Muscle of back (tissue), 13 donors: ENCODE measurements at places on chromosomes 7 and 10. TPM values are rescaled to one million over a fixed set of nuclear protein-coding genes. Genes with fewer than 3 reads are reported as not detected.
A peak's percentile ranks its signal among the peaks of the same experiment; 100 is the strongest.

The BTBD16 gene
- 0.38 TPM for polyA plus RNA-seq

DNA sequence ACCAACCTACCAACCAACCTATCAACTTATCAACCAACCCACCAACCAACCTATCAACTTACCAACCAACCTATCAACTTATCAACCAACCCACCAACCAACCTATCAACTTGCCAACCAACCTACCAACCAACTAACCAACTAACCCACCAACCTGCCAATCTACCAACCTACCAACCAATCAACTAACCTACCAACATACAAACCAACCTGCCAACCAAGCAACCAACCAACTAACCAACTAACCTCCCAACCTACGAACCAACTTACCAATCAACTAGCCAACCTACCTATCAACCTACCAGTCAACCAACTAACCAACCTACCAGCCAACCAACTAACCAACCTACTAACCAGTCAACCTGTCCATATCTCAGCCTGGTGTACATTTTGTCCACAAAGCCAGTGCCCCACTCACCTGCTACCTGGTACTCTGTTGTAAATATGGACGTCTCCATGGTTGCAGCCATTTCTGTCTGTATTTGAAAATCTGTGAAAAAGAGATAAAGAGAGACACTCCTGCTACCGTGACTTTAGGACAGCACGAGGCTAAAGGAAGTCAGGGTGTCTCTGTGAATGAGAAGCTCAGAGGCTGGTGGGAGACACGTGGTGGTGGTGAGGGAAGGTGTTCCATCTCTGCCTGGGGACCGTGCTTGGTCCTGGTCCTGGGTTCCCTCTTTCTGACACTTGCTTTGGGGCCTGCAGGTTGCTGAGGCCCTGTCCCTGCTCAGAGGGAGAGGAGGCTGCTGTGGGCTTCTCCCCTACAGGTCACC lies 41.9 kb upstream of the IL15RA start:
- DNase-seq: no peak

DNA sequence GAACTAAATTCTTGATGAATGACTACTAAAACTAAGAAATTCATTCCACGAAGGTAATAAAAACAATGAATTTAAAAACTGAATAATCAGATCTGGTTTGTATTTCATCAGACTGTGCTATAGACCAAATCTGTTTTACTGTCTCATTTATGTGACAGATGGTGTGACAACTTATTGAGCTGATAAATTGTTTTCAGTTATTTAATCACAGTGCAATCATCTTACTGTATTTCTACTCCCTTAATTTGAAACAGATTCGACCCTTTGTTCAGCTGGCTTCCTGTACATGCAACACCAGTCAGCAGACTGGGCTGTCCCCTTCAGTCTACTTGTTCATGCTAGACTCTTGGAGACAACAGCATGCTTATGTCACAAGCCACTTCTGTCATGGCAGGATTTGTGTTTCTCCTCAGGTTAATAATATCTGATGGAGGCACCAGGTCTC lies 150.9 kb downstream of the MBL2 start:
- peak; percentile 43 for DNase-seq

GRCh38 chr10:5283305-5284158 lies 81.2 kb upstream of the UCN3 start:
- DNase-seq: peak; percentile 61

DNA sequence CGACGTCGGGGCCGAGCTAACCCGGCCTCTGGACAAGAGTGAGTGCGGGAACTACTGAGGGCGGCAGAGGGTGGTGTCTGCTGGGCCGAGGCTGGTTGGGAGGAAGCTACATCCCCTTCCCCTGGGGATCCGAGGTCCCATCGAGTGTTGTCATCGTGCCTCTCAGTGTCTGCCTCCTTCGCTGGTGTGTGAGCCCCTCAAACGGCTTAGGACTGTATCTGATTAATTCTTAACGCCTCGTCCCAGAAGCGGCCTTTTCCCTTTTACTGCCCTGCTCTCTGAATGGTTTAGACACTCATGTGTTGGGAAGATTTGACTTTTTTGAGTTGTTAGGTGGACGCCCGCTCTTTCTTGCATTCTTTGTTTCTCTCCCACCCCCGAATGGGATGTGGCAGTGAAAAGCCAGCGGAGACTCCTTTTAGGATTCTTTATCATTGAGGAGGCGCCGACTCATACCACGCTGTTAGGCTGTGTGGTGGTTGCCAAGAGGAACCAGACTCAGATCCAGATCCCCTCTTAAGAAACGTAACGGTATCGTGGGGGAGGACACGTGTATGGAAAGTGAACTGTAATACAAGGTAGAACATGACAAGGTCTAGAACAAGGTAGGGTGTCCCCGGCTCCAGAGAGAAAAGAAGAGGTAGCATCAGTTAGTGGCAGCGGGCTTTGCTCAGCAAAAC lies 631 bp downstream of the SUPV3L1 start:
- DNase-seq: peak; percentile 0

- no peak for DNase-seq
Observed at GRCh38 chr10:131431533-131431932, 120.0 kb upstream of the TCERG1L start.

DNA sequence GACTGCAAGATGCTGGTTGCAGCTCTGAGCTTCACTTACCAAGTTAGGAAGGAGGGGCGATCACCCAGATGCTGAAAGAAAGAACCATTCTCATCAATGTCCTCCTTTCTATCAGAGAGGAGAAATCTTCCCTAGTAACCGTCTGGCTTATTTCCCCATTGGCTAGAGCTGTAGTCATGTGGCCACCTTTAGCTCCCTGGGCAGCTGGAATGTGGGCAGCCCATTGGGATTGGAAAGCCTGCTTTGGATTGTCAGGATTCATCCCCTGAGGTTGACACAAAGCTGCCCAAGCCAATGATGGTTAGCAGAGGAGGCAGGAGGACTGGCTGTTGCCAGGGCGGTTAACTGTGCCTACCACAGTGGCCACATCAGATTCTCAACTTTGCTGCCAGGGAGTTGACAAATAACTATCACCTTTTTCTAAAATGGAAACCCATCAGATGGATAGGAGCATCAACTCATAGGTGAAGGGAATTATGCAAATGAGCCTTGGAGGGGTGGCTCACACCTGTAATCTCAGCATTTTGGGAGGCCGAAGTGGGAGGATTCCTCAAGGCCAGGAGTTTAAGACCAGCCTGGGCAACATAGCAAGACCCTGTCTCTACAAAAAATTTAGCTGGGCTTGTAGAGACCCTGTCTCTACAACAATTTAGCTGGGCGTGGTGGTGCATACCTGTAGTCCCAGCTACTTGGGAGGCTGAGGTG lies 206.4 kb upstream of the GALNT17 start:
- no peak for DNase-seq
